Anterior cingulate cortex (tissue), 58 donors: ENCODE measurements at places on chromosomes 7 and 10.

- no peak for DNase-seq
Measured at GRCh38 chr10:63093227-63093626, 39.9 kb upstream of the NRBF2 start.

GRCh38 chr10:33822774-33823173, 488.3 kb upstream of the NRP1 start:
- DNase-seq: no peak

DNA sequence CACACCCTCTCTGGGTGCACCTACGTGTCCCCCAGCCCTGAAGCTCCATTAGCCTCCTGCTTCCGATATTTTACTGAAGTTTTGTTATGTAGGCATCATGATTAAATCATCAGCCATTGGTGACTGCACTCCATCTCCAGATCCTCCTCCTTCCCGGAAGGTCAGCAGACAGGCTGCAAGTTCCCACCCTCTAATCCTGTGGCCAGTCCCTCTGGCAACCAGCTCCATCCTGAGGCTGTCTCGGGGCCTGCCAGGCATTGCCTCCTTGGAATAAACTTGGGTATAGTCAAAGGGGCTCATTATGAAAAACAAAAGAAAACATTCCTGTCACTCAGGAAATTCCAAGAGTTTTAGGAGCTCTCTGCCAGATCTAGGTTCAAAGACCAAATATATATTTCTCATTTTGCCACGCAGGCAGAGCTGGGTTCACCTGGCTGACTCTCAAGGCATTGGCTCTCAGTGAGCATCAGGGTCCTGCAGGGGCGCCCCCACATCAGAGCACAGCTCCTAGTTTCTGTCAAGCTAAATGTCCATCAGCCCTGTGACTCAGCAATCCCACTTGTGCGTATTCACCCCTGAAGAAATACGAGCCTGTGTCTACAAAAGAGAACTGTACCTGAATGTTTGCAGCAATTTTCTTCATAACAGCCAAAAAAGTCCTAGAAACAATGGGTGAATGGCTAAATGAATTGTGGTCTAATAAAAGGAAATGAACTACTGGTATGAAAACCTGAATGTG, 27.4 kb upstream of the TMEM72 start:
- no peak for DNase-seq

DNA sequence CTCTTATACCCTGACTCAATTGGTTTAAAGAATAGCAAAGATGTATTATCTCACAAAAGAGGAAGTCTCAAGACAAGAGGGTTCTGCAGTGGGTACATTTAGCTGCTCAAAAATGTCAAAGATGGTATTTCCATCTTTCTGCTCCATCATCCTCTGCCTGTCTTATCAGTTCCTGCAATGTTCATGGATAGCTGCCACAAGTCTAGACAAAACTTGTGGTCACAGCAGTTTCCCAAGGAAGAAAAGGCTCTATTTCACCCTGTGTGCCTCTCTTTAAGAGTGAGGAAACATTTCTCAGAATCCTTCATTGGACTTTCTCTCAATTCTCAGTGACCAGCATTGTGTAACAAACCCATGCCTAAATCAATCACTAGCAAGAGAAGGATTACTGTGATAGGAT, 634.2 kb upstream of the AUTS2 start:
- DNase-seq: no peak

DNA sequence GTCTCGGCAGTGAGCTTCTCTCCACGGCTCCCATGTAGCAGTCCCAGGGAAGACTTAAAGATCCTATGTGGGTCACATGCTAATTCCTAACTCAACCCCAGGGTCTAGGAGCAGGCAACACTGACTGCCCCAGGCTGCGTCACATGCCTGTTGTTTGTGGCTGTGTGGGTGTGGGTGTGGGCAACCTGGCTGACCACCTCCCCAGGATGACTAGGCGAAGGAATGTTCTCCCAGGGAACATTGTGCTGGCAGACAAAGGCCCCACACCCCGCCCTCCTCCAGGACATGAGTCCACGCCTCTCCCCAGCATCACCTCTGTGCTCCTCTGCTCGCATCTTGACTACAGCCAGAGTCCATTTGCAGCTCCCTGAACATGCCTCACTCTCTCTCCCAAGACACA, 30.3 kb downstream of the SLC29A3 start:
- DNase-seq: no peak

DNA sequence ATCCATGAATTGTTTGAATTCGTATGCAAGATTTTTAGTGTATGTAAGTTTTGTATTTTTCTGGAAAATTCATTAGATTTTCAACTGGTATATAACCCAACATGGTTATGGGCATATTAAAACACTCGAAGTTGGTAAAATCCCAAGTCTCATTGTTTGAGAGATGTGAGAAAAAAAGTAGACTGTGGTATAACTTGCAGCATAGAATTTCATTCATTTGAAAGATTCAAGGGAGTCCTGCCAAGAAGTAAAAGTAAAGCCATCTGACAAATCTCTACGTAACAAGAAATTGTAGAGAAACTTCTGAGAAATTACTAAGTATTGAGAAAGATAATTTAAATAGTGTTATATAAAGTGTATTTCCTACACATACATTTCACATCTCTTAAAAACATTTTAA, 40.2 kb downstream of the SEMA3E start:
- no peak for DNase-seq

- DNase-seq: no peak
Measured at GRCh38 chr7:2258661-2259365, 16.8 kb downstream of the NUDT1 start.

DNA sequence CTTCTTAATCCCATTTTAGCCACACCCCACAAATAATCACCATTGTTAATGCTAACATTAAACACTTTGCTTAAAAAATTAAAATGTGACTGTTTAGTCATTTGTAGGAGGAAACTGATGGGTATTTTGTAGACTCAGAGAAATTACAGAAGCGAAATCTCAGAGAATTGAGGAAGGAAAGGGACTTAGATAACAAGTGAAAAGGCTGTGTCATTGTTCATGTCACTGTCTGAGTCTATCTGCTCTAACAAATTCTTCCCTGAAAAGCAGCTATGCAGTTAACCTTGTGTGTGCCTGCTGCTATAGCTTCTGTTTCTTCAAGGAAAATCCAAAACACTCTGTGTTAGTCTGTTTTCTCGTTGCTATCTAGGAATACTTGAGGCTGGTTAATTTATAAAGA, 40.9 kb upstream of the PLXDC2 start:
- no peak for DNase-seq

GRCh38 chr7:31100445-31100844, 48.3 kb downstream of the ADCYAP1R1 start:
- no peak for DNase-seq

DNA sequence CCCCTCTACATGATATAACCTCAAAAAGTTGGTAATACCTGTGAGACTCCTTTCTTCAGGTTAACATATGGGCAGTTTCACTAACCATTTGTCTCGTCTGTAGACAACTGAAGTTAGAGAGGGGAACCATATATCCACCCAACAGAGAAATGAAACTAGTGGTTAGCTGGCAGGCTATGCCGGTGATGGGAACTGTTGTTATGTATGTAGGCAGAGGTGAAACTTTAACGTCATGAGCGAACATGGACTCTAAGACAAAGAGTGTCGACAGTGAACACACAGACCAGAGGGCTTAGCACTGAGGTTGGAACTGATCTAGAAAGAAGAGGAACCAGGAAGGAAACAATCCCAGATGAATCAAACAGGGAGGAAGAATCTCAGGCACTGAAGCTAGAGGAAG, 112.4 kb downstream of the ELMO1 start:
- DNase-seq: no peak

GRCh38 chr10:99941942-99942820, 67.6 kb downstream of the DNMBP start:
- DNase-seq: no peak

DNA sequence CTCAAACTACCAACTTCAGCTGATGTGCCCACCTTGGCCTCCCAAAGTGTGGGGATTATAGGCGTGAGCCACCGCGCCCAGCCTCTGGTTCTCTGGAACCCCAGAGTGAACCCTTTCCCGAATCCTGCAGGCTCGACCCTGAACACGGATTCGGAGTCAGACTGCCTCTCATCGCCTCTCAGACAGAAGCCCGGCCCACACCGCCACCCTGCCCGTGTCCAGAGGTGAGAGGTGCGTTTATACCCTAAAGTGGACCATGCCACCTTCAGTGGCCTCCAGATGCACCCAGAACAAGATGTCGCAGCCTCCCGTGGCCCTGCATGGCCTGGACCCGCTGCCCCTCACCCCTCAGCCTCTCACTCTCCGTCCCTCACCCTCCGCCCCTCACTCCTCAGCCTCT, 64.9 kb upstream of the GNA12 start:
- no peak for DNase-seq

GRCh38 chr10:7483848-7484247, 73.0 kb upstream of the SFMBT2 start:
- no peak for DNase-seq

GRCh38 chr7:85104432-85105205, 82.2 kb downstream of the SEMA3D start:
- DNase-seq: no peak

DNA sequence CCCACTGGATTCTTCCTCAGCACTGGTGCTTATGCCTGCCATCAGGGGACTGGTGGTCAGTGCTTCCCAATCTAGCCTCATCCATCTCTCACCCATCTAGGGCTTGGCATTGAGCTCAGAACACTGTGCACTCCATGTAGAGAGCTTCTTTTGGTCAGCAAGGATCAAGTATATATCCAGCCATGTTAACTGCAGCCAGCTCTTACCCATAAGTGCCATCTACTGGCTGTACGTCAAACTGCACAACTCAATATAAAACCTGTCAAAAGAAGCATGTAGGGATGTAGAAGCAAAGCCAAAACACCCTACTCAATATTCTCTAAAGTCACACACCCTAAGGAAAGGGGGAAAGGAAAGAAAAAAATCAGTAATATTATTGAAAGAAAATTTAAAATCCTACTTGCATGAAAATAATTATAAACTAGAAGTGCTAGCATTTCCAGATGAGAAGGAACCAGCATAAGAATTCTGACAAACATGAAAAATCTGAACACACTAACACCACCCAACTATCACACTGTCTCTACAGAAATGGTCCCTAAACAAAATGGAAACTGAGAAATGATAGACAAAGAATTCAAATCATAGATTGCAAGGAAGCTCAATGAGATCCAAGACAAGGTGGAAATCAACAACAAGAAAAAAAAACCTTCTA, 531.1 kb upstream of the STEAP1 start:
- no peak for DNase-seq

GRCh38 chr7:40538281-40538680, 403.5 kb downstream of the SUGCT start:
- no peak for DNase-seq

DNA sequence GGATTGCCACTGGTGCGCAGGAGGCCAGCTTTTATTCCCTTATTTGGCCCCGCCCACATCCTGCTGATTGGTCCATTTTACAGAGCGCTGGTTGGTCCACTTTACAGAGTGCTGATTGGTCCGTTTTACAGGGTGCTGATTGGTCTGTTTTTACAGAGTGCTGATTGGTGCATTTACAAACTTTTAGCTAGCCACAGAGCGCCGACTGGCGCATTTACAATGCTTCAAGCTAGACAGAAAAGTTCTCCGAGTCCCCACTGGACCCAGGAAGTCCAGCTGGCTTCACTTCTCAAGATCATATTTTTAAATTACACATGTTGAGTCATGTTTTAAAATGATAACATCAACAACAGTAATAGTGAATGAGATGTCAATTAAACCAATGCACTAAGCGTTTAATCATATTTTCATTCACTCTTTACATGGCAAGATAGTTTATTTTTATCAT, 128.3 kb downstream of the CUBN start:
- DNase-seq: no peak
